Activated CD4-positive, alpha-beta T cell treated with anti-CD3 and anti-CD28 coated beads for 24 hours (primary cell): ENCODE measurements at places on chromosomes 16 and 17.

DNA sequence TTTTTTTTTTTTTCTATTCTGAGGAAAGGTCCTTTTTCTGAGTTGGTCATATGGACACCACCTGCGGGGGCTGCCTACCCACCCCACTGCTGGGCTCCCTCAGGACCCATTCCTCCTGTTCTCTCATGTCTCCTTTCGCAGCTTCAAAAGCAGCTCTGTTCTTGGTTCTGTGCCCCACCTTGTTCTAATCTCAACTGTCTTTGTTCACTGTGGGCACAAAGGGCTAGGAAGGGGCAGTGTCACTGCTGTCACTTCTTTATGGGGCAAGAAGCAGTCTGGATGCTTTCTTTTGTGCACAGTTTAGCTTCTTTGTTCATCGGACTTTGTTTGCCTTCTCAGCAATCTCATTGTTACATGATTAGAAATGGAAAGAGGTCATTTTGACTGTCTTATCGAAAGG, 7.1 kb downstream of the GOSR2 start:
- no peak for DNase-seq

DNA sequence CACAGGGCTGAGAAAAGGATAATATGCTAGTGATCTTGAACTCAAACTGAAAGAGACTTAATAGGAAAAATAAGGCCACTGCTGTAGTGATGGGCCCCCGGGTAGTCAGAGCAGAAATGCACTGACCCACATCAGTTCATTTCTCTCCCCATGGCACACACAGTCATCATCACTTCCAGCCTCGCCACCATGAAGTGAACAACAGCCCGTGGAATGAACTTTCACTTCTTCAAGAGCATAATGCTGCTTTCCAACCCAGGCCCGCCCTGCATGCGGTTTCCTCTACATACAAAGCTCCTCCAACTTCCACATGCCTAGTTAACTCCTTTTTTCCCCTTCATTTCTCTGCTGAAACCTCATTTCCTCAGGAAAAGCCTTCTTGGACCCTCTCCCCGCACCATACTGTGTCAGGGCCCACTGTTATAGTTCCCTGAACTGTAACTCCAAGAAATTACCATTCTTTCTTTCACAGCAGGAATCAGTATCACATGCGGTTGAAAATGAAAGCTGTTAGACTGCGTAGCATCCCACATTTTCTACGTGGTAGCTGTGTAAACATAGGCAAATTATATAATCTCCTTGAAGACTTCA, 65.8 kb upstream of the SMIM36 start:
- DNase-seq, result no peak

DNA sequence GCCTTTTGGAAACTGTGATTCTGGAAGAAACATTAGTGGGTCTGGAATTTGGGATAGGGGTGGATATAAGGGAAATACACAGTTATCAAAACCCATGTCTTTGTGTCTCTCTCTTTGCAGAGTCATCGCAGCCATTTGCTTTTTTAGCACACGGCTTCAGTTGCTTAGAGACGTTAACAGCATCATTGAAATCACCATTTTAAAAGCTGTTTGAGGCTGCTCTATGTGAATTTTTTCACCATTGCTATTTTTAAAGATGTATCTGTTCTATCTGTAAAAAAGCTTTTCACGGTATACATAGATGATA, 47.3 kb downstream of the OMG start:
- no peak for DNase-seq

- DNase-seq, result no peak
These were observed 13.6 kb upstream of the RASD1 start for GRCh38 chr17:17509601-17510425.

- no peak for DNase-seq
These were observed 56.9 kb downstream of the WIPI1 start for GRCh38 chr17:68400404-68400735.

GRCh38 chr16:22633799-22634198, 123.1 kb downstream of the NPIPB5 start:
- no peak for DNase-seq

DNA sequence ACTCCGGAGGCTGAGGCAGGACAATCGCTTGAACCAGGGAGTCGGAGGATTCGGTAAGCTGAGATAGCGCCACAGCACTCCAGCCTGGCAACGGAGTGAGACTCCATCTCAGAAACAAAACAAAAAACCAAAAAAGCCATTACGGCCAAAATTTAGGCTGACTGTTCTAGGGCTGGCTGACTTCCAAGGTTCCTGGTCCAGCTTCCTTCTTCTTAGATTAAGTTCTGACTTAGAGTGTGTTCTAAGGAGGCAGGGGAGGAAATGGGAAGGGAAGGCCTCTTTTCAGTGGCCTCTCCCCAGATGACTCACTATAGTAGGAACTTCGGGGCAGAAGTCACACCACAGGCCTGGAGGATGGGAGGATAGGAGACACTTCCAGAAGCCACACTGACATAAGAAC, 27.7 kb upstream of the CLEC18B start:
- DNase-seq, result no peak

- no peak for DNase-seq
These were observed 5.4 kb downstream of the LRRC75A start for GRCh38 chr17:16486373-16487250.

DNA sequence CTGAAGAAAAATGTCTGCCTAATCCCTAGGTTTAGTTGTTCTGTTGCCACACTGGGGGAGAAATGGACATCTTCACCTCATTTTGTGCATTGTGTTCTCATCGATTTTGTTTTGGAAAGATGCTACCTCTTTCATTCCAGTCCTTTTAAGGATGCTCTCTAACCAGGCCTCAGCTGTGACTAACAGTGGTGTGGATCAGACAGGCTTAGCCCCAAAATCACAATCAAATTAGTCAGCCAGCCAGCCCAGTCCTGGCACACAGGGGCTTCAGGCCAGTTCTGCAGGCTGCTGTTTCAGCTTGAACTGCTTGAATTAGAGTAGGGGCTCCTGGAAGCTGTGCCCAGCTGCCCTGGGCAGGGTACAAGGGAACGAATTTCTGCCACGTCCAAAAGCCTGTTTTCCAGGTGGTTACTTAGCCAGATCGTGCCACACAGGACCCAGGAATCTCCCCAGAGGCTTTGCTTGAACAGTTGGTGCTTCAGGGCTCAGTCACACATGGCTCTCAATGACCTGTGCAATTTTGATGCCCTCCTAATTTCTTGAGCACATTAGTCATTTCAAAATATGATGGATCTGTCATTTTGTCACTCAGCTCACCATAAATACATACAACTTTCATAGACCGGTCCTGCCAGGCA, 60.7 kb downstream of the CLEC16A start:
- DNase-seq, result no peak

DNA sequence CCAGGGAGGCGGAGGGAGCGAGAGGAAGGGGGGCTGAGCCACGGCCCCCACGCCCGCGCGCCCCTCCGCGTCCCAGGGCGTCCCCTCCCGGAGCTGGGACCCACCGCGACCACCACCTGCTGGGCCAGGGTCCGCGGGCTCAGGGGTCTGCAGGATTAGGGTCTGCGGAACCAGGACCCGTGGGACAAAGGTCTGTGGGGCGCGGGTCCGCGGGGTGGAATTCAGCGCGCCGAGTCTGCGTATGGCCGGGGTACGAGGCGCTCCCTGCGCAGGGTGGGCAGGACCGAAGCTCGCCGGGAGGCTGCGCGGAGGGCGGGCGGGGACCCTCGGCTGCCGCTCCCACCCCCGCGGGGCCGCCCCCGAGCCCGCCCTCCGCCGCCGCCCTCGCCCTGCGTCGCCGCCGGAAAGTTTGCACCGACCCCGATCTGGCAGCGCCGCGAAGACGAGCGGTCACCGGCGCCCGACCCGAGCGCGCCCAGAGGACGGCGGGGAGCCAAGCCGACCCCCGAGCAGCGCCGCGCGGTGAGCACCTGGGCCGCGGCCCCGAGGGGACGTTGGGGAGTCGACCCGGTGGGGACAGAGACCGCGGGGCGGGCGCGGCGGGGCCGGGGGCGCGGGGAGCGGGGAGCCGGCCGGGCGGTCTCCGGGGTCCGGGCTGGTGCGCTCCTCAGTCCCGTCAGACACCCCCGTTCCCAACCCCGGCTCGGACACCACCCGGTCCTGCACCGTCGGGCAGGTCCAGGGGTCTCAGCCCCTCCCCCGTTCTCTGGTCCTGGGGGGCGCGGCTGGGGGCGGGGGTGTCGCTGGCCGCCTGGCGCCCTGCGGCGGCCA, at the start of gene GCGR:
GCGR (plus strand) TSS at position 423 of the 831 bp plus-strand sequence. CDS start 4,869 bp downstream, outside the sequence.
- DNase-seq, result no peak

DNA sequence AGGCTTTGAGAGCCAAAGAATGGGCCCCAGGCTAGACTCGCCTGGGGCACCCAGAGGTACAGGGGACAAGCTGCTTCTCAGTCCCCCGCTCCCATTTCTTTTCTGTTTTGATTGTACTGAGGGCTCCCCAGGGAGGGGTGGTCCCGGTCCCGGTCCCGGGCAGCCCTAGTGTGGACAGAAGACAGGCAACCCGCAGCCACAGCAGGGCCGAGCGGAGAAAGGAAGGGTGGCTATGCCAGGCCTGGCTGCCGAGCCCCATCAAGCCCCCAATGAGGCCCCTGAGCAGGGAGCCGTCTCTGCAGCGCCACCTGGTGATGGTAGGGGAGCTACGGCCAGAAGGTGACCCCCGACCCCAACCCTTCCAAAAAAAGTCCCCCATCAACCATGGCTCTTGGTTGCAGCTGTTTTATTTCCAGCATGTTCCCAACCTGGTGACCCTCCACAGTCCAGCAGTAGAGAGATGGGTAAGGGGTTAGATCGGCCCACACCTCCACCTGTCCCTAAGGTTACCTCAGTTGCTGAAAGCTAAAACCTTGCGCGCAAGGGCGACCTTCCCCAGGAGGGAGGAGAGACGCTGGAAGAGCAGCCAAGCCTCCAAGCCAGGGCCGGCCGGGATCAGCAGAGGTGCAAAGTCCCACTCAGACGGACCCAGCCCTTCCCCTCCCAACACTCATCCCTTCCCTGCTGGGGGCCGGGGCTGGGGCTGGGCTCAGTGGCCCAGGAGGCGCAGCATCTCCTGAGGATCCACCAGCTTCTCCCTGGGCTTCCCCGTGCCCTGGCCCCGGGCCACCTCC, 2.6 kb upstream of the GRIN2C start:
- DNase-seq, result peak; percentile 69

DNA sequence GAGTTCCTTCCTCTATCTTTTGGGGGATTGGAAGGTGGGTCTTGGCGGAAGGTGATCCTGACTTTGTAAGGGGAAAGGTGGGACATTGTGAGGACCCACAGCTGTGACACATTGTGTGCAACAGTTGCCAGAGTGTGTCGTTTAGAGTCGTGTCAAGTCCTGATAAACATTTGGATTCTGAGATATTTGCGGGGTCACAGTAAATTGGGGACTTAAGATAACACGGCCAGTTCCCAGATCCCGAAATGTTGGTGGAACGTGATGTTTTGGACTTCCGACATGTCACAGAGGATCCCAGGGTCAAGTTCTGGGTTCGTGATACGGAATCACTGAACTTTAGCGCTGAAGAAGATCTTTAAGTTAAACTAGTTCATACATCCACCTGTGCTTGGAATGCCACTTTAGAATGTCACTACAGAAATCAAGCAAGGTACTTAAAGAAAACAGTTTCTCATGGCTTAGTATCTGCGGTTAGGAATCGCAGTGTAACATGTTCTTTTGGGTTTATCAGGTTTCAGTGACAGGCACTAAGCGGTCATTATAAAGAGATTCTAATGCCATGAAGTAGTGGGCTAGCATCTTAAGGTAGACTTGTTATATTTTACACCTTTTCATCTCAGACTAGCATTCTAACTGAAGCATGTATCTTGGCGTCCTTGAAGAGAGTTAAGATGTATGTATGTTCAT, 815 bp downstream of the ATAD5 start:
- DNase-seq, result no peak

DNA sequence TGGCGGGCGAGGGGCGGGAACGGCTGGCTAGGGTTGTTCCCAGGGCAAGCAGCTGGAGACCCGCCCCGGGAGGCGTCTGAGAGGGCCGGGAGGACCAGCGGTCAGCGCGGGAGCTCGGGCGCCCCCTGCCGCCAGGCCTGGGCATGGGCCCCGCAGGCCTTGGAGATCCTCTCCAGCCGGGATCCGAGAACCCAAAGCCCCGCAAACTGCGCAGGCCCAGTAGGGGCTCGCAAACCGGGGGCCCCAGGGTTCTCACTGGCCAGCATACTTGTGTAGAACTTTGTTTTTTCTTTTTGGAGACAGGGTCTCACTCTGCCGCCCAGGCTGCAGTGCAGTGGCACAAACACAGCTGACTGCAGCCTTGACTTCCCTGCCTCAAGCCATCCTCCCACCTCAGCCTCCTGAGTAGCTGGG, 20.8 kb upstream of the ZNF423 start:
- no peak for DNase-seq

- DNase-seq, result no peak
These were observed 27.4 kb downstream of the CDRT15 start for GRCh38 chr17:14209215-14209614.

- DNase-seq, result no peak
These were observed 99.9 kb downstream of the NDE1 start for GRCh38 chr16:15749985-15750384.
